ENCODE measurements at places on chromosomes 13 and 19.

DNA sequence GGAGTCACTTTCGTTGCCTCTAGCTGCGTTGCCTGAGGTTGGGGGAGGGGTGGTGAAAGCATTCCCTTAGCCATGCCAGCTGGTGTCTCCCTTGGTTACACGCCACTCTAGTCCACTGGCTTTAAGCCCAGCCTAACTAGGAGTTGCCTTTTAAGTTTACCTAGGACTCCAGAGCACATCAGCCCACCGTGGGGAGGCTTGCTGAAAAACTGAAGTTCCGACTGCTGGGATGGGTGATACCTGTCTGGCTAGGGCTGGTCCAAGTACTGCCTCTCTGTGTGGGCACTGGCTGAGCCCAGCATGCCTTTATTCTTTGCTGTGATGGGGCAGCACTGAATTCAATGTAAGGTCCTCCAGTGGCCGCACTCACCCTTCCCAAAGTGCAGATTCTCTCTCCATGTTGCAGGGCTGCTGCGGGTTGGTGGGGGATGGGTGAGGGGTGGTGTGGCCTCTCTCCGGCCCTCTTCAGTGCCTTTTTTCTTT lies 11.8 kb upstream of the CEACAM1 start:
- DNase-seq: no peak

- no peak for DNase-seq
Measured at GRCh38 chr13:33284916-33285315, 639 bp downstream of the STARD13 start.

DNA sequence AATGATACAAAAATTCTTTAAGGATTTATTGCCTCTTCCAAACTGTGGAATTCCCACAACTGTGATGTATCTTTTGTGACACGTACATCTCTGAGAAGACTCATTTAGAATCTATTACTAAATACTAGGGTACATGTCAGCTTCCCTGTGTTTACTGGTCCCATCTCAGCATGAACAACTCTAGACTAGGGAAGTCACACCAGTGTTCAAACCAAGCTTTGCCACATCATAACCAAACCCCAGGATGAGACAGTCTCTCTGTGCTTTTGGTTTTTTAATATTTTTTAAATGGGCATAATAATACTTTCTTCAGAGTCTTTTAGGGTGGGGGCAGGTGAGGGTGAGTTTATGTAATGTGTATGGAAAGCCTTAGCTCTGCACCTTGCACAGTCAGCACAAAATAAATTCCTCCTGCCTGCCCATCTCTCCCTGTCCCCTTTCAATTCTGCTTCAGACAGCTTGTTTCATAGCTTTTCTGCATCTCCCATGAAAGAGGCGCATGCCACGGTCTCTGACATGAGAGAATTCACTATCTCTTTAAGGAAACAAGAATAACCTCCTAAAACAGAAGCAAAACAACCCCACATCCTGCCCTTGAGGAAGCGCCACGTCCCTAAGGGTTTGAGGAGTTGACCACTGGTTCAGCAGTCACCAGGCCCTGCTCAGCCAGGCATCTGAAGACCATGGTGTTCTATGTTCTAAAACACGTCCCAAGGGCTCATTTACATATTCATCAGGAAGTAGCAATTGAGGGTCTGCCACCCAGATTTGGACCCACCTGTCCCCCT lies 174.5 kb downstream of the USP12 start:
- no peak for DNase-seq

- DNase-seq: no peak
Measured at GRCh38 chr13:97198753-97199152, 23.4 kb upstream of the MBNL2 start.

GRCh38 chr19:10725415-10725814 lies 7.5 kb downstream of the DNM2 start:
- DNase-seq: no peak

DNA sequence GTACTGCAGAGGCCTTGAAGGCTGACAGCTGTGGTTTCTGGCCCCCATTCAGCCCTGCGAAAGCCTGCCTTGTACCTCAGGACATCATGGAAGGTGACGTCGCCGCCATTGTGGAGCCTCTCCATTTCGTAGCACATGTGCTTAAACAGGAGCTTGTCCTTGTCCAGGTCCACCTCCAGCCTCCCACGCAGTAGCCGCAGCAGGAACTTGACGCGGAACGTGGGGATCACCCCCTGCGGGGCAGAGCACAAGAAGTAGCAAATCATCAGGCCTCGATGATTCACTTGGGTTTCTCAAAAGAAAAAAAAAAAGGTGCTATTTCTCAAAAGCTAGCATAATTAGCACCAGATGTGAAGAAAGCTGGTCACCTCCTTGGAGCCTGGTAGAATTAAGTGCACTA lies 351.0 kb downstream of the NALCN start:
- DNase-seq: no peak

GRCh38 chr13:99819967-99820366 lies 151.6 kb downstream of the ZIC5 start:
- no peak for DNase-seq

GRCh38 chr13:100040196-100040595 lies 48.7 kb upstream of the PCCA start:
- DNase-seq: no peak

DNA sequence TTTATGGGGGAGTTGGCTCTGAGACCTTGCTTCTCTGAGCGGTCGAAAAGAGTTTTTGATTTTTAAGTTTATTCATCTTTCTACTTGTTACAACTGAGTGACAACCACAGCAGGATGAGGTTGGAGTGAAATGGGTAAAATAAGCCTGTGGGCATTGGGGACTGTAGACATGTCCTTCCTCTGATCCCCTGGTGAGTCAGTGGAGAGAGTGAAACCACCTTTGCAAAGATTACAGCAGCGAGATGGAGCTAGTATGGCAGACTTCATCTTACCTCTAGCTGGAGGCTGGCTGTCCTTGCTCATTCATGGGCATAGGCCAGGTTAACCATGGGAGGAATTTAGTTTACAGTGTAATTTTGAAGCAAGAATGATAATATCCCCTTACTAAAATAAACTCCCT lies 30.9 kb upstream of the PSG9 start:
- DNase-seq: no peak

DNA sequence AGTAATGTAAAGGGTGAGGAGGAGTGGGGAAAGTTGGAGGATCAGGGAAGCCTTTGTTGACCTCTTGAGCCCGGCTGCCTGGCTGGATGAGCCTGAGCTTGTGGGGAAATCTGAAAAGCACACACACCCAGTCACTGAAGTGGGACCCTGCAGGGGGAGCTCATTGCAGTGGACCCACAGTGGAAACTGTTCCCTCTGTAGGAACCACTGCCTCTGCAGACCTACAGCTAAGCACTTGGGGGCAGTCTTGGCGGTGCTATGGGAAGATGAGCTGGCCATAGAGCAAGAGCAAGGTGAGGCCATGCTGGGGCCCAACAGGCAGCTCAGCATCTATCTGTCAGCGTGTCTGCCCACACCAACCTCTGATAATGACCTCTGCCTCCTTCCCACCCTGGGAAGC lies 294.8 kb downstream of the TSHZ3 start:
- no peak for DNase-seq

- DNase-seq: no peak
Measured at GRCh38 chr13:45602183-45603170, 13.1 kb downstream of the ERICH6B start.

DNA sequence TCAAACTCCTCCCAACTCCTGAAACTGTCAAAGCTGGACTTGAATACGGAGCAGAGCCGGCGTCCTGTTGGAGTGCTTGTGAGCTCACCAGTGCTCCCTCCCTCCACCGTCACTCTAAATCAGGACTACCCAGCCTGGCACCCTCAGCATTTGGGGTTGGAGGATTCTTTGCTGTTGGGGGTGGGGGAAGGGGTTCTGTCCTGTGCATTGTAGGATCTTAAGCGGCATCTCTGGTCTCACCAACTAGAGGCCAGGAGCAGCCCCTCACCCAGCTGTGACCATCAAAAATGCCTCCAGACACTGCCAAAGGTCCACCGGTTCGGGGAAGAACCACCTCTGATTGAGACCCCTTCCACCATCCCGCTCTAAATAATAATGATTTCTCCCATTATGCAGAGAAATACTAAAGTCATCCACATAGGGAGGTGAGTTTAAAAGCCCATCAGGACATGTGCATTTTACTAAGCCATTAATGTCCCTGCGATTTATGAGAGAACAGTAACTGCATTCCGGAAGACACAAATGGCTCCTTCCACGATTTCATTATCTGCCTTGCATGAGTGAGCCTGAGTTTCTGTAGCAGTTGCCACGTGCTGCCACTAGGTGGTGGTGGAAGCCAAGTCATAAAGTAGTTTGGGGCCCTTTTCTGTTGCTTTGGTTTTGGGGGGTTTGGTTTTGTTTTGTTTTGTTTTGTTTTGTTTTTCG lies 16.1 kb upstream of the USP29 start:
- peak; percentile 59 for DNase-seq

- DNase-seq: no peak
Measured at GRCh38 chr13:36710396-36710795, 36.6 kb downstream of the SERTM1 start.

GRCh38 chr13:53327680-53328315 lies 299.2 kb downstream of the OLFM4 start:
- DNase-seq: no peak

DNA sequence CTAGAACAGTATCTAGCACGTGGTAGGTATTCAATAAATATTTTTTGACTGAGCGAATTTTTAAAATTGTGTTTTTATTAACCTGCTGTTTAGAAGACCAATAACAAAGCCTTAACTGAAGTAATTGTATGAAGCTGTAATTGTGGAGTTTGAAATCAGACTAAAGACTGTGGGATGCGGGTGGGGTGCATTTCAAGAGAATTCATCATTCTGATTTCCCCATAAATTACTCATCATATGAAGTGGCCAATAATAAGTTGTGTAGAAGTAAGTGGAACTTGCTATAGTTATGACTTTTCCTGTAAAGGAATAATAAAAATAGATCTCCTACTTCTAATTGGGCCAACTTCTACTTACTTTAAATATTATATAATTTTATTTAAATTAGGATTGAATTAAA lies 449.3 kb downstream of the PCDH9 start:
- DNase-seq: no peak

- DNase-seq: no peak
Measured at GRCh38 chr13:100506600-100507422, 81.8 kb downstream of the GGACT start.

DNA sequence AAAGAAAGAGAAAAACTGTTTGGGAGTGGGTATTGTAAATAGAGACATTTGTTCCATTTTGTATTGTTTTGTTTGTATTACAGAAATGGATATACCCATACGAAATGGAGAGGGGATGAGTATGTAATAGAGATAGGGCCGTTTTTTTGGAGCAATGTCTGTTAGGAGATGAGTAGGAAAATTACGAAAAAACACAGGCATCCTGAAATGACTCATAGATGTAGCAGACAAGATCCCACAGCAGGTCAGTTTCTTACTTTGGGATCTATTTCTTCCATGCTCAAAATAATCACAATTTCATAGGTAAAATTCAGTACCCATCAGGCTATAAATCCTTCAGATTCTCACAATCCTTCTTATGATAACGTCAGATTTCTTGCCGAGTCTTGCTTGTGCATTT lies 779.4 kb upstream of the SLITRK1 start:
- DNase-seq: no peak

GRCh38 chr19:18815673-18816072 lies 16.1 kb upstream of the UPF1 start:
- DNase-seq: no peak

- no peak for DNase-seq
Measured at GRCh38 chr13:49319551-49319950, 71.8 kb downstream of the CDADC1 start.

DNA sequence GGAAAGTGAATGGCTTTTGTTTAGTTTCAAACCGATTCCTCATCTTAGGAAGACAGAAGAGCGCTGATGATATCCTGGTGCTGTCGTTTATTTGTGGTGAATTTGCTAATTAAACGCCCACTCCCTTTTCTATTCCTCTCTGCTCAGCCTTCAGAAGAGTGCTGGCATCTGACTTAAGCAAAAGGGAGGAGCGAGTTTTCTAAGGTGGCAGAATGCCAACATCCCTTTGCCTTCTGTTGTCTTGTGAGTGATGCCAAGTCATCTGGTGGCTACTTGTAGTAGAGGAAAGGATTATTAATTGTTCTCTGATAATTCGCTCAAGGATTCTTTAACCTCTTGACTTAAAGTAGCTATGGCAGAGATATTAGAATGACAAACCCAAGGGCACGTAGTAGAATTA lies 68.1 kb downstream of the ERCC5 start:
- no peak for DNase-seq

DNA sequence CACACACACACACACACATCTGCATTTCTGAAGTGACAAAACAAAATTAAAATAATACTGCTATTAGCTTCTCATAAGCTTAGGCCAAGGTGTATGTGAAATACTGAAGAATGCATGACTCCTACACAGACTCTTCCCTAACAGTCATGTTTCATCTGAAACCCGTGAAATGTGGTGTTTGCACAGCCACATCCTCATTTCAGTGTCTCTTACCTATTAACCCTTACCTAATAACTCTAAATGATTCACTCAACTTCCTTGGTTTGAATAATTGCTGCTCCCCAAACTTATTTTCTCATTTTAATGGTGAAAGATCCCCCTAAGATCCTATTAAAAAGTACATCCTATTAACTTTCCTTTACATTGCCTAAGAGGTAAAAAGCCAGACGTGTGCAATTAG lies 117.6 kb downstream of the MIPEP start:
- DNase-seq: no peak

GRCh38 chr13:75647126-75647784 lies 11.1 kb downstream of the LMO7 start:
- DNase-seq: no peak

GRCh38 chr19:51735759-51736449 lies 12.1 kb upstream of the HAS1 start:
- no peak for DNase-seq

- DNase-seq: no peak
Measured at GRCh38 chr13:110540871-110541525, 20.5 kb downstream of the RAB20 start.

GRCh38 chr13:107866032-107866940 lies 349.1 kb downstream of the LIG4 start:
- no peak for DNase-seq

DNA sequence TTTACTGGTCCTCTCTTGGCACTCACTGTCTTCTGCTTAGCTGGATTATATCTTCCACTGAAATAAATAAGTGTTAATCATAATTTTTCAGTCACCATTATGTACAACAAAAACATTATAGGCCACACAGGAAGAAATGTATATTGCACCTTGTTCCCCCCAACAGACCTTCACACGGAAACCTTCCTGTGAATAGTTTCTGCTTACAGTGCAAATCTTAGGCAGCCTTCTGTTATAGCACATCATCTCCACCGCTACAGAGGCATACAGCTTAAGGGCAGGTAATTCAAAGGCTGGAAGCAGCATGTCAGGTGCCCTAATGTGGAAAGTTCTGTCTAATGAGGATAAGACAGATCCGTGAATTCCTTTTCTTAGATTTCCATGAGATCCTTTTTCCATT lies 16.9 kb upstream of the SOHLH2 start:
- no peak for DNase-seq

GRCh38 chr13:102892503-102892902 lies 46.7 kb downstream of the ERCC5 start:
- no peak for DNase-seq

GRCh38 chr13:52428295-52428694 lies 22.1 kb downstream of the VPS36 start:
- DNase-seq: no peak

GRCh38 chr19:4067396-4068046 lies 822 bp upstream of the ZBTB7A start:
- DNase-seq: no peak

- DNase-seq: no peak
Measured at GRCh38 chr19:15225760-15226159, 6.5 kb downstream of the EPHX3 start.

- DNase-seq: no peak
Measured at GRCh38 chr19:51750400-51751094, 1.1 kb downstream of the FPR1 start.

All from MM.1S (cell line).